ENCODE measurements at places on chromosomes 1 and 21. TPM values are rescaled to one million over a fixed set of nuclear protein-coding genes. Genes with fewer than 3 reads are reported as not detected.
A peak's percentile ranks its signal among the peaks of the same experiment; 100 is the strongest.

The CYP4X1 gene
- total RNA-seq = 3.4 TPM

- no peak for DNase-seq
Measured at GRCh38 chr1:98201666-98202081, 280.8 kb upstream of the DPYD start.

- DNase-seq = no peak
Measured at GRCh38 chr21:26105819-26106218, 64.8 kb downstream of the APP start.

The ZNF644 gene
- total RNA-seq = 35.9 TPM

The HUNK gene
- under 0.01 TPM for total RNA-seq

The PTAFR gene
- 0.13 TPM for total RNA-seq

DNA sequence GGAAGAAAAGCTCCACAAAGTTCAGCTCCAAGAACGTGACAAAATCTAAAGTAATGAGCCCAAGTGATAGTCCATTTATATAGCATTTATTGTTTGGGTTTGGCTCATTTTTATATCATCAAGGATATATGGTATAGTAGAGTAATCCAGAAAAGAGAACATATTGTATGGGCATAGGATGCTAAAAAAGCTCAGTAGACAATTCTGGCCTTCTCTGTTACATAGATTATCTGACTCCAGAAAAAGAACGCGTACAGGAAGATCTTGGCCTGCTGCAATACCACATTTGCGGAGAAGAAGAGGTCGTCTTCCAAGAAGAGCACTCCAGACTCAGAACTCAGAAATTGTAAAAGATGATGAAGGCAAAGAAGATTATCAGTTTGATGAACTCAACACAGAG, 43.8 kb downstream of the TMED5 start:
- no peak for DNase-seq

GRCh38 chr21:25385911-25386474, 221.3 kb downstream of the MRPL39 start:
- peak; percentile 62 for DNase-seq

The MAD2L2 gene
- 37.7 TPM for total RNA-seq

DNA sequence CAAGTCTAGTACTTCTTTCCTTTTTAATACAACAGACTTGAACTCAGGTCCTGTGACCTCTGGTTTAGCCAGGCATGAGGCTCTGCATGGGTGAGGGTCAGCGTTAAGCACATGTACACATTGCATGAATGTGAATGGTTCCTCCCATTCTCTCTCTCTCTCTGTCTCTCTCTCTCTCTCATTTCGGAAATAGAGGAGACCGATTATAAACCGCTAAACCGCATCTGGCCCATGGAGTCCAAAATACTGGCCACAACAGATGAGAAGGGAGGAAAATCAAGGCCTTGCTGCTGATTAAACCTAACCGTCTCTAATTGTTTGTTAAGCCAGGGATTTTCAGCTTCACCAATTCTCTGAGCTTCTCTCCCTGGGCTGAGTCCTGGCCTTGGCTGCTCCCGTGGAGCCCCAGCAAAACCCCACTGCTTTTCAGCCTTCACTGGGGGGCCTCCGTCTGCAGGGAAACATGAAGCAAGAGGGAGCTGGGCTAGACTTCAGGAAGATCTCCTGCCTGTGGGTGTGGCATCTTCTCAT, 6.6 kb downstream of the RSPO1 start:
- no peak for DNase-seq

The FNDC7 gene
- under 0.01 TPM for total RNA-seq

GRCh38 chr21:42850866-42851391, 28.4 kb downstream of the WDR4 start:
- peak; percentile 33 for DNase-seq
